Esophagus muscularis mucosa (tissue), 4 donors: ENCODE measurements at places on chromosomes 16 and 17. TPM values are rescaled to one million over a fixed set of nuclear protein-coding genes. Genes with fewer than 3 reads are reported as not detected.

DNA sequence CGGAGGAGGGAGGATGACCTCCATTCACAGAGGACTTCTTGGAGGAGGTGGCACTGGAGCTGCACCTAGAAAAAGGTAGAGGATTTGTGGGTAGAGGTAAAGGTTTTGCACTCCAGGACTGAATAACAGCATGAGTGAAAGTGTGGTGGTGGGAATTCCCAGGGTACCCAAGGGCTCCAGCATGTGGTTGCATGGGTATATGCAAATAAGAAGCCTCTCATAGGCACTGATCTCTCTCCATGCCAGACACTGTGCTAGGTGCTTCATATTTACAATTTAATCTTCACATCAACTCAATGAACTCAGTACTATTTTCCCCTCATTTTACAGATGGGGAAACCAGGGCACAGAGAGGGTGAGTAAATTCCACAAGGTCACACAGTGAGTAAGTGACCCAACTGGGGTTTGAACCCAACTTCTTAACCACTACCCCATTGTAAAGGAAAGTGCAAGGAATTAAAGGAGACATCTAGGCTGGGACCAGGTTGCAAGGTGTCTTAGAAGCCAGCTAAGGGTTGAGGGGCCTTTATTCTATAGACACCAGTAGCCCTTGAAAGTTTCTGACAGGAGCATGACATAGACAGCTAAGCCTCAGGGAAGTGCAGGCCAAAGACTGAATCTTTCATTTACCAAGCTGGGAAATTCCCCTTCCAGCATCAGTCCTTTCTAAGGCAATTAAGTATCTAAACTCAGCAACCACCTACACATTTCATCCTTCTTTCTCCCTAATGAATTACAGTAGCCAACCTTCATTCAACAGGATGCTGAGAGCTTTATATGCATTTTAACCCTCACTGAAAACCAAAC, 21.3 kb downstream of the SCNN1B start:
- no peak overlapping the region for H3K27ac ChIP-seq
- H3K27me3 ChIP-seq: peaks cover 20% of the 10 kb centered on the region
- no peak overlapping the region for H3K4me3 ChIP-seq
- no peak for DNase-seq
- H3K4me1 ChIP-seq: peaks cover 5% of the 10 kb centered on the region

- H3K36me3 ChIP-seq: no peaks in the 10 kb centered on the region
- no peak for DNase-seq
- H3K27ac ChIP-seq: no peak overlapping the region
- H3K27me3 ChIP-seq: no peaks in the 10 kb centered on the region
- no peak overlapping the region for H3K4me3 ChIP-seq
Measured at GRCh38 chr17:46143827-46144236, 49.4 kb downstream of the KANSL1 start.

The GAS2L2 gene
- total RNA-seq: 0.42 TPM

GRCh38 chr16:71537643-71538042, 11.4 kb downstream of the CHST4 start:
- no peak overlapping the region for H3K4me3 ChIP-seq
- no peaks in the 10 kb centered on the region for H3K36me3 ChIP-seq
- no peaks in the 10 kb centered on the region for H3K27me3 ChIP-seq
- no peak overlapping the region for H3K27ac ChIP-seq
- no peaks in the 10 kb centered on the region for H3K4me1 ChIP-seq

The CES5A gene
- total RNA-seq: not detected

The IGSF6 gene
- 0.97 TPM for total RNA-seq

- no peak overlapping the region for H3K27ac ChIP-seq
- H3K4me1 ChIP-seq: peaks cover 32% of the 10 kb centered on the region
- DNase-seq: no peak
Measured at GRCh38 chr17:76411247-76411646, 26.8 kb downstream of the SPHK1 start.

DNA sequence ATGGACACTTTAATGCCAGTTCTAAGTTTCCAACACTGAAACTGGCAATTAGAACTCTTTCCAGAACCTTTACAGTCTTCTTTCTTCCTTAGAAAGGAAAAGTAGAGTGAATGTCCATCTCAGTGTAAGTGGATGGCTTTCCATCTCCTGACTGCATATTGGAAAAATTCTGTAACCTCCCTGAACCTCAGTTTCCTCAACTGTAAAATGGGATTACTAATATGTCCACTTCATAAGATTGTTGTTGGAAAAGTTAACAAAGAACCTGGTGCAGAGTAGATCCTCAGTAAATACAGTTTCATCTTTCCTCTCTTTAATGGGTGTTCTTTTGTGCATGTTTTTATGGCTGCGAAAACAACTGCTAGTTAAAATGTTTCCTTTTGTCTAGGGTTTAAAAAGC, 2.6 kb downstream of the TMEM98 start:
- H3K27me3 ChIP-seq: no peaks in the 10 kb centered on the region
- H3K4me3 ChIP-seq: no peak overlapping the region
- no peaks in the 10 kb centered on the region for H3K36me3 ChIP-seq
- DNase-seq: no peak
- H3K4me1 ChIP-seq: peaks cover 22% of the 10 kb centered on the region

DNA sequence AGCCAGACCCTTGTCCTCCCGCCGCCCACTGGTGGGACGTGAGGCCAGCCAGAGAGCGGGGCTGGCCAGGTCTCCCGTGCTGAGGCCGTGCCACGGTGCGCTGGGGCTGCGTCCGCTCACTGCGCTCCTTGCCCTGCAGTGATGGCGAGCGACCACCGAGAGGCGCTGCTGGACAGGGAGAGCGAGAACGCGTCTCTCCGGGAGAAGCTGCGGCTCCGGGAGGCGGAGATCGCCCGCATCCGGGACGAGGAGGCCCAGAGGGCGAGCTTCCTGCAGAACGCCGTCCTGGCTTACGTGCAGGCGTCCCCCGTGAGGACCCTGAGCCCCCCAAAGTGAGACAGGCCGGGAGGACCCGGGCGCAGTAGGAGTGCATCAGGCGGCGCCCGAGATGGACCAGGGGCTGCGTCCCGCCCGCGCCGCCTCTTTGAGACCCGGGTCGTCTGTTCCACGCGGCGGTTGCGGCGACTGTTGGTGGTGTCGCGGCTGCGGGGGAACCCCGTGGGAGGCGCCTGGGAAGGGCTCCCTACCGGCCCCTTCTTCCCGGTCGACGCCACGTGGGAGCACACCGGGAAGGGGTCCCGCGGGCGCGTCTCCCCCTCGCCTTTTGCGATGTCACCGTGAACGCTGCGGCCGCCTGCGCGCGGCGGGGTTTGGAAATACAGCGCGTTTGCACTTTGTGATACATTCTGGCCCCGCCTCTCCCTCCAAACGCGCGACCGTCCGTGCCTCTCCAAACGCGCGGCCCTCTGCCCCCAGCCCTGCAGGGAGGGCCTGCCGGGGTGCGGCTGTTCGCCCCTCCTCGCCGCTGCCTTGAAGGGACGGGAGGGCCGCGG, 792 bp upstream of the RAC3 start:
- peaks cover 19% of the 10 kb centered on the region for H3K4me1 ChIP-seq
- peak overlapping the region; percentile 53 for H3K4me3 ChIP-seq
- peaks cover 4% of the 10 kb centered on the region for H3K27me3 ChIP-seq
- H3K27ac ChIP-seq: peak overlapping the region; percentile 50

DNA sequence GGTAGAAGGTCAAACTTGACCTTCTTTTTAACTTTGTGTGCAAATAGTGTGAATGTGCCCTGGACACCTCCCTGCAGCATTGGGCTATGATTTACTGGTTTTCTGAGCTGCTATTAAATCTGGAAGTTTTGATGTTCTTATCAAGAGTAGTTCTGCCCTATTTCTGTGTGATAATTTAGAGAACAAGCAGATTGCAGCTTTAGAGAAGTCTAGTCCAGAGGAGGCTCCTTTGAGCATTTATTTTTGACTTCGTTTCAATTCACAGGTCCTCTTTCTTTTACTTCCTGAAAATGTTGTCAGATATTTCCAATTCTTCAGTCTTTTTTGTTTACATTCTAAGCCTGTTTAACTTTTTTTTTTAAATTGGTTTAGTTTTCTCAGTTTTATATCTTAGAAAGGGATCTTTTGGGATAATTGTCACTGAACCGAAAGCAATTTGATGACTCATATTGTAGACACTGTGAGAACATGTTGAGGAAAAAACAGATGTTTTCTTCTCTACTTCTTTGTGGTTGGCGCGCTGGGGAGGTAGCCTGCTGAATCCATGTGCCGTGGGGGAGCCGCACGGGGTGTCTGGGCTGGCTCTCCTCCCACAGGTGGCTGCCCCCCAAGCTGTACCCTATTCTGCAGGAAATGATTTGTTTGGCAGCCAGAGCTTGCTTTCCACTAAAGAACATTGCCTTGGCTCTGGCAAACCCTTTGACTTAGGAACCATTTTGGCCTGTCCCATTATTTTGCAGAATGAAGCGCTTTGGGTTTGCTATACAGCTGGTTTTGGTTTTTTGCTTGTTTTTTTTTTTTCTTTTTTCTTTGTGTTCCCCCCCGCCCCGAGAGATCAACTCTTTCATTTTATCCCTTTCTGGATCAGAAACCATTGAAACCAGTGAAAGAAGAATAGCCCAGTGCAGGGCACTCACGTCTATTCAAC, 53.4 kb downstream of the MFSD11 start:
- no peaks in the 10 kb centered on the region for H3K27me3 ChIP-seq
- H3K27ac ChIP-seq: peak overlapping the region; percentile 38
- H3K36me3 ChIP-seq: peaks cover 5% of the 10 kb centered on the region
- no peak for DNase-seq
- H3K4me3 ChIP-seq: peak overlapping the region; percentile 7

The PYDC1 gene
- total RNA-seq: not detected

GRCh38 chr17:57756951-57757350, 11.9 kb upstream of the CCDC182 start:
- DNase-seq: no peak
- H3K27ac ChIP-seq: no peak overlapping the region
- H3K36me3 ChIP-seq: no peaks in the 10 kb centered on the region
- H3K4me3 ChIP-seq: no peak overlapping the region
- no peaks in the 10 kb centered on the region for H3K27me3 ChIP-seq

The KCNG4 gene
- total RNA-seq: not detected

DNA sequence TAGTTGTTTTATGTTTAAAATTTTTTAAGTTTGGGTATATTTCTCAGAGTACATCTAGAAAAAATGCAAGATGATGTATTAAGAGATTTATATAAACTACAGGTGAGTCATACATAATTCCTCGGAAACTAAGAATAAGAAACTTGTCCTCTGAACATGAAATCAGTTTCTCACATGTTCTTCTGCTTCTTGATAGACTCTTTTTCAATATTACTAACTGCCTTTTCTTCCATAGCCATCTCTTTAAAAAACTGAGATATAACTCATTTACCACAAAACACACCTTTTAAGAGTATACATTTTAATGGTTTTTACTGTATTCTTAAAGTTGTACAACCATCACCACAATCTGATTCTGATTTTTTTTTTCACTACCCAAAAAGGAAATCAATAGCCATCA, 238.4 kb upstream of the AXIN2 start:
- no peaks in the 10 kb centered on the region for H3K27me3 ChIP-seq
- H3K36me3 ChIP-seq: no peaks in the 10 kb centered on the region
- no peak for DNase-seq

GRCh38 chr16:71297341-71297634, 8.1 kb upstream of the CMTR2 start:
- H3K4me3 ChIP-seq: no peak overlapping the region
- no peak for DNase-seq
- H3K27me3 ChIP-seq: no peaks in the 10 kb centered on the region
- no peaks in the 10 kb centered on the region for H3K36me3 ChIP-seq

- H3K4me3 ChIP-seq: no peak overlapping the region
- H3K27me3 ChIP-seq: no peaks in the 10 kb centered on the region
- peaks cover 21% of the 10 kb centered on the region for H3K4me1 ChIP-seq
- H3K27ac ChIP-seq: no peak overlapping the region
- no peaks in the 10 kb centered on the region for H3K36me3 ChIP-seq
Measured at GRCh38 chr17:3735515-3735914, 11.8 kb downstream of the HASPIN start.

GRCh38 chr17:14693382-14693781, 392.5 kb downstream of the HS3ST3B1 start:
- DNase-seq: no peak
- no peaks in the 10 kb centered on the region for H3K36me3 ChIP-seq
- no peaks in the 10 kb centered on the region for H3K27me3 ChIP-seq
- no peaks in the 10 kb centered on the region for H3K4me1 ChIP-seq
- no peak overlapping the region for H3K27ac ChIP-seq

DNA sequence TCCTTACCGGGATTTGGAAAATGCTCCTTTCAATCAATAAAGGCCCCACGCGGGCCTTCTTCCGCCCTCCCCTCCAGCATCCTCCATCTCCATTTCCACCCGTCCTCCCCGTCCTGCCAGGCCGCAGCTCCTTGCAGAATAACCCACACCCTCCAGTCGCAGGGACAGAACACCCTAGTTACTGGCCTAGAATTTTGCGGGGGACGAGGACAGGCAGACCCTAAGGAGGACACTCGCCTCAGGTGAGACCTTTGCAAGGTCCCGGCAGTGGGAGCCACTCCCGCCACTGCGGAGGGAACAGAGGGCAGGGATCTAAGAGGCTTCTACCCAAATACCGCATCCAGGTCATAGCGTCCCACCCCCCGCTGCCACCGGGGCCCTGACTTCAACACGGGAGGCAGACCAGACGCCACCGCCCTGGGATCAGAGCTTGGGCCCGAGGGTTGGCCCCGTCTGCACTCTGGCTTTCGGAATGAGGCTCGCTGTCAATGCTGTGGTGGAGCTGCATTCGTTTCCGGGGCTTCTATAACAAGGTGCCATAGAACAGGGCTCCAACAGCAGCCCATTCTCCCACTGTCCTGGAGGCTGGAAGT, 26.8 kb downstream of the SLC25A10 start:
- no peaks in the 10 kb centered on the region for H3K27me3 ChIP-seq
- no peak for DNase-seq
- H3K36me3 ChIP-seq: no peaks in the 10 kb centered on the region
- no peak overlapping the region for H3K27ac ChIP-seq
- H3K4me1 ChIP-seq: no peaks in the 10 kb centered on the region
- no peak overlapping the region for H3K4me3 ChIP-seq

The CIITA gene
- total RNA-seq: 11.2 TPM

DNA sequence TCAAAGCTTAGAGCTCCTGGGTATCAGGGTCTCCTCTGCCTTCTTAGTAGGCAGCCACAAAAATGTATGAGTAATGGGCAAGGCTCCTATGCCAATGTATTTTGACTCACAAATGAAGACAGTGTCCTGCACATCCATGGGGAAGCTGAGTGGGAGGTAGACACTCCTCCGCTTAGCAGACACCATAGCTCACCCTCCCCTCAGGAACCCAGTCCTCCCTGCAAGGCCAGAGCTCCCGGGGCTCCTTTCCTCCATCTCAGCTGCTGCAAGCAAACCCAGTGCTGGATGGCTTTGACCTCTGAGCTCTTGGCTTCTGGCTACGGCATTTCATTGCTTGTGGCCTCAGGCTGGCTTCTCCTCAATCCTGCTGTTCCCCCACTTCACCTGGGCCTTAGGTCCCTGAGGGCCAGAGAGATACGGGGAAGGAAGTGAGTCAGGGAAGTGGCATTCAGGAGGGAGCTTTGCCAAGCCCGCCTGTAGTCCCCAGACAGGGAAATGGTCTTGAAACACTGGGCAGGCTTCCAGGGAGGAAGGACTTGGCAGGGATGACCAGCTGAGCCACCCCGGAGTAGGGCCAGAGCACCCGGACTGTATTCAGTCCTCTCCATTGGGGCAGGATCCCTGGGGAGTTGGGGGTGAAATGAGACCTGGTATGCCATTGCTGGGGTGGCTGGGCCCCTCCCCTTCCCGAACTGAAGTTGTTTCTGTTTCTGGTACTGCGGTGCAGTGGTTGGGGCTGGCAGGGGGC, 4.5 kb downstream of the ABCC3 start:
- no peak for DNase-seq
- no peak overlapping the region for H3K4me3 ChIP-seq
- H3K36me3 ChIP-seq: no peaks in the 10 kb centered on the region
- H3K4me1 ChIP-seq: peaks cover 53% of the 10 kb centered on the region

- no peak overlapping the region for H3K4me3 ChIP-seq
- DNase-seq: no peak
- no peaks in the 10 kb centered on the region for H3K4me1 ChIP-seq
- no peaks in the 10 kb centered on the region for H3K36me3 ChIP-seq
- no peak overlapping the region for H3K27ac ChIP-seq
Measured at GRCh38 chr16:48862087-48862532, 252.1 kb upstream of the N4BP1 start.

The EMC8 gene
- 26.0 TPM for total RNA-seq
